ENCODE measurements at places on chromosomes 4 and X. TPM values are rescaled to one million over a fixed set of nuclear protein-coding genes. Genes with fewer than 3 reads are reported as not detected.
A peak's percentile ranks its signal among the peaks of the same experiment; 100 is the strongest.

The TMEM47 gene
- total RNA-seq = 37.0 TPM

The CXXC4 gene
- 3.3 TPM for total RNA-seq

DNA sequence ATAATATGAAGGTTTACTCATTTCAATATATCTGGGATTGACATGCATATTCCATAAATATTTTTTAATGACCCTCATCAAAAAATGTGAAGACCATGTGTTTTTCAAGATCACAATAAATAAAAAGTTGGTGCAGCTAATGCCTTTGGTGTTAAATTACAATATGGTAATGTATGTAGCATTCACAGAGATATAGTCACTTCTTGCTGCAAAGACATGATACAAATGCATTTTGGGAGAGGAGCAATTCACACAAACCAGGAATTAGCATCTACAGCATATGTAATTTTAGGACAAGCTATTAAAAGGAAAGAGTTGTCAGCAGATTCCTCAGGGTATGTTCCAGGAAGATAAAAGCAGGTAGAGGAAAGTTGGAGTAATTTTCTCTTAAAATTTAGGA is 734.5 kb upstream of the HTR2C start:
- no peaks in the 10 kb centered on the region for H3K36me3 ChIP-seq
- no peak for DNase-seq
- H3K27me3 ChIP-seq = peaks cover 24% of the 10 kb centered on the region
- H3K4me1 ChIP-seq = no peaks in the 10 kb centered on the region

DNA sequence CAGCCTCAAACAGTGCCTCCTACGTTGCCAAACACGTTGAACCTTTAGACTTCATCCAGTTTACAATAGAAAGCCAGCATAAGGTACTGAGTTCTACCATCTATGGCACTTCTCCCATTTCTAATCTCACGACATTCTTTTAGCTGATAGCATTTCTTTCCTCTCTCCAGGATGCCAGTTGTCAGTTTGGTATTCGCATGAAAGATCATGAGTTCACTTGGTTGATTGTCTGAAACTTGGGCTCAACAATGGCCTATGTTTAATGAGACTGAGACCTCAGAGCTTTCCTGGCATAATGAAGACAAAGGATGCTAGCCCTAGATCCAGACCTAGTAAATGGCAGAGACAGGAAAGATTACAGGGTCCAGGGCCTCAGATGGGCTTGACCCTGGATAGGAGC is 69.2 kb upstream of the SPRY1 start:
- H3K36me3 ChIP-seq = no peaks in the 10 kb centered on the region
- no peak overlapping the region for H3K4me3 ChIP-seq
- DNase-seq = no peak
- H3K27me3 ChIP-seq = no peaks in the 10 kb centered on the region

GRCh38 chr4:139873111-139873860 is 207.7 kb downstream of the MGST2 start:
- H3K27me3 ChIP-seq = no peaks in the 10 kb centered on the region
- no peak overlapping the region for H3K27ac ChIP-seq
- DNase-seq = no peak
- no peaks in the 10 kb centered on the region for H3K4me1 ChIP-seq

The ENPEP gene
- total RNA-seq = 9.8 TPM

DNA sequence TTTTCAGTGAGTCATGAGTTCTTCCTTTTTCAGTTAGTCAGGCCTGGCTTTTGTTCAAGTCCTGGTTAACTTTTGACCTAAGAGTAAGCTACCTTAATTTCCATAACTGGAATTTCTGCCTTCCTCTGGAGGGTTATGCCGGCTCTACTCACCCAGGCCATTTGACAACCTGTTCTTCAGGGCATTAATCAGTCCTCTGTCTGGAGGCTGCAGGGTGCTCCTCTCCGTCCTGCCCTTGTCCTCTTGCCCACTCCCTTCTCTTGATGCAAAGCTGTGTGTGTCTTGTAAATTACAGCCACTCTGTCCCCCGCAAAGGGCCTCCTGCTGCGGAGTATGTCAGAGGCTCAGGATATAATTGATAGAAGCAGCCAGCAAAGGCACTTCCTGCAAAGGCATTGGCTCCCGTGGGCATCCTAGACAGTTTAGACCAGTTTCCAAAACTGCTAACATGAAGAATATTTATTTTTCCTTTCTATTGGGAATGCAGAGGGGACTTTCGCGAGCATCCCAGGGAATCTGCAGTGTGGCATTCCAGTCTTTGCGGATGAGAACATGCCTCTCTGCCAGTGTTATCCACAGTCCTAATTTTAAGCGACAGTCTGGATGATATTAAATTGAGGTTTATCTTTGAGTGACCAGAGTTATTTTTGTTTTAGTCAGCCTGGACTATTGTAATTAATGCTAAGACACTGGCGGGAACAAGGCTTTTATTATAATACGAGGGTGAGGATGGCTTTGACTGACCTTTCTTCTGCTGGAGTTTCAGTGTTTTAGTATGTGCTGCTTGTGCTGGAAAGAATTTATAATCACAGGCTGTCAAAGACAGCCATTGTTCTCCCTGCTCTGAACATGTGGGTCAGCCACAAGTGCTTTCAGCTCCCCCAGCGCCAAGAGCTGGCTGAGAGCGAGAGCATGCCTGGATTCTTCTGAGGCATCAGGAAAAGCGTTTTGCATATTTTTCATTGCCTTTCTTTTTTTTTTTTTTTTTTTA is 74.2 kb downstream of the LIMCH1 start:
- H3K27ac ChIP-seq = peak overlapping the region; percentile 70
- H3K4me1 ChIP-seq = no peaks in the 10 kb centered on the region
- no peak overlapping the region for H3K4me3 ChIP-seq
- H3K36me3 ChIP-seq = no peaks in the 10 kb centered on the region
- H3K27me3 ChIP-seq = no peaks in the 10 kb centered on the region

The VSIG4 gene
- 90.0 TPM for total RNA-seq

The DGKK gene
- not detected for total RNA-seq

DNA sequence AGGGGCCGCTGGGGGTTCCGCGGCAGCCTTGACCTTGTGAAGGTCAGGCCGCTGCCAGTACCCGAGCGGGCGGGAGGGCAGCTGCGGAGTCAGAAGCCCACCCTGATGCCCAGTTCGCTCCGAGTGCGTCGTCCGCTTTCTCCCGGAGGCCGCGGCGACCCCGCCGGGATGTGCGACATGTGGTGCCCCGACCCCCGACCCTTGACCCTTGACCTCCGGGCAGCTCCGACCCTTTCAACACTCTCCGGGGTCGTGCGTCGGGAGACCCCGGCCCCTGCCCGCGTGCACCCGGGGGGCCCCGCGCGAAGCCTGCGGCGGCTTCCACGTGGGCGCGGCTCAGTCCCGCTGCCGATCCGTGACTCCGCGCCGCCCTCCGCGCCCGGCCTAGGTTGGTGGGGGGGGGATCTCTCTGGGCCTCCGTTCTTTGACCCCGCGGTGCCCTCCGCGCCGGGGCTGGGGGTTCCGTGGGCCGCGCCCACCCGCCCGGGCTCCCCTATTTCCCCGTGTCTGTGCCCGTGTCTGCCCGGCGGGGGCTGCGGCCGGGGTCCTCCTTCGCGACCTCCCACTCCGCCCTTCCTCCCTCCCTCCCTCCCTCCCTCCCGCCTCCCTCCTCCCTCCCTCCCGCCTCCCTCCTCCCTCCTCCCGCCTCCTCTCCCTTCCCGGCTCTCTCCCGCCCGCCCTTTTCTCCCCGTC is 609 bp upstream of the SLC25A6 start:
- H3K4me3 ChIP-seq = peak overlapping the region; percentile 99
- H3K27ac ChIP-seq = peak overlapping the region; percentile 99
- H3K4me1 ChIP-seq = peaks cover 9% of the 10 kb centered on the region
- H3K27me3 ChIP-seq = no peaks in the 10 kb centered on the region
- DNase-seq = peak; percentile 67

GRCh38 chrX:1542994-1543725 is 6.2 kb upstream of the P2RY8 start:
- H3K4me1 ChIP-seq = no peaks in the 10 kb centered on the region
- no peak for DNase-seq
- H3K4me3 ChIP-seq = no peak overlapping the region
- no peaks in the 10 kb centered on the region for H3K36me3 ChIP-seq
- H3K27ac ChIP-seq = no peak overlapping the region

DNA sequence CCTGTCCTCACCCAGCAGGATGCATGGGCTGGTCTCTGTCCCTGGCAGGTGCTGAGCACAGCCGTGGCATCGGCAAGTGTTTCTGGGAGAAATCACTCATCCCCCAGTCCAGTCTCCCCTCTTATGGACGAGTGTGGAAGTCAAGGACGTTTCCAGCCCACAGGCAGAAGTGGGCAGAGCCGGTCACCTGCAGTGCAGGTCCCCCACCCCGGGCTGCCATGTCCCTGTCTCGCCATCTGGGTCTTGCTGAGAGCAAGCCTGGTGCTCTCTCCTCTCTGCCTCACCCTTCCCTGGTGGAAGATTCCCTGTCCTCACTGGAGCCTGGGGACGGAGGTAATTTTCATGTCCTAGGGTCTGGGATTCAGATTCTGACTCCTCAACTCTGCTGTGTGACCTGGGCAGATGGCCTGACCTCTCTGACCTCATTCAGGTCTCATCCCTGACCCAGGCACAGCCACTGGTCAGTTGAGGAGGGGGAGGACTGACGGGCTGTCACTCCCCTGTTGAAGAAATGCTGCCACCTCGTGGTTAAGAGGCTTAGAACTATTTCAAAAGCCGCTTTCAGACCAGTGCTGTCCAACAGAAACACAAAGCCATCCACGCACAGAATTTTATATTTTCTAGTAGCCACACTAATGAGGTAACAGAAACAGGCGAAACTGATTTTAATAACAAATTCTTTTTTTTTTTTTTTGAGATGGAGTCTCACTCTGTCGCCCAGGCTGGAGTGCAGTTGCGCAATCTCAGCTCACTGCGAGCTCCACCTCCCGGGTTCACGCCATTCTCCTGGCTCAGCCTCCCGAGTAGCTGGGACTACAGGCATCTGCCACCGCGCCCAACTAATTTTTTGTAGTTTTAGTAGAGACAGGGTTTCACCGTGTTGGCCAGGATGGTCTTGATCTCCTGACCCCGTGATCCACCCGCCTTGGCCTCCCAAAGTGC is 1.8 kb downstream of the CPZ start:
- no peaks in the 10 kb centered on the region for H3K4me1 ChIP-seq
- DNase-seq = peak; percentile 49
- peak overlapping the region; percentile 75 for H3K27ac ChIP-seq
- no peaks in the 10 kb centered on the region for H3K36me3 ChIP-seq

The FGF5 gene
- not detected for total RNA-seq

The MAD2L1 gene
- total RNA-seq = 3.2 TPM

DNA sequence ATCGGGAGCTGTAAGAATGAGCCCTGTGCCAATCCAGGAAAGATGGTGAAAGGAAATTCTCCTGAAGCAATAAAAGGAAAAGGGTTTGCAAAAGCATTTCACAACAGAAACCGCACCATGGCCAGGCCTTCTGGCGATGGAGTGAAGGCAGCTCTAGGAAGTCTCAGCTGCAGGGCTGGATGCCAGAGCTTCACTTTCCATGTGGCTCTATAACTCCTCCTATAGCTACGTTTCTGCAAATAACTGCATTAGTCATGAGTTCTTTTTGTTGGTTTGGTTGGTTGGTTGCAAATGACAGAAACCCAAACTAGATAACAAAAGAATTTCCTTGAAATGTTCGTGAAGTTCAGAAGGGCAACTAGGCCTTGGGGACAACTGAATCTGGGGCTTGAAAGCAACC is 84.6 kb downstream of the RELL1 start:
- no peak overlapping the region for H3K27ac ChIP-seq
- H3K27me3 ChIP-seq = no peaks in the 10 kb centered on the region
- no peak for DNase-seq
- H3K4me1 ChIP-seq = no peaks in the 10 kb centered on the region

GRCh38 chrX:41689711-41690110 is 938 bp downstream of the GPR34 start:
- no peaks in the 10 kb centered on the region for H3K4me1 ChIP-seq
- no peak overlapping the region for H3K4me3 ChIP-seq
- no peaks in the 10 kb centered on the region for H3K36me3 ChIP-seq

The SASH3 gene
- total RNA-seq = 6.6 TPM

- no peak overlapping the region for H3K27ac ChIP-seq
- H3K4me1 ChIP-seq = no peaks in the 10 kb centered on the region
- no peaks in the 10 kb centered on the region for H3K36me3 ChIP-seq
- no peak overlapping the region for H3K4me3 ChIP-seq
- H3K27me3 ChIP-seq = no peaks in the 10 kb centered on the region
Observed at GRCh38 chr4:119788349-119789266, 160.0 kb upstream of the PDE5A start.

The GYG2 gene
- total RNA-seq = 40.6 TPM

DNA sequence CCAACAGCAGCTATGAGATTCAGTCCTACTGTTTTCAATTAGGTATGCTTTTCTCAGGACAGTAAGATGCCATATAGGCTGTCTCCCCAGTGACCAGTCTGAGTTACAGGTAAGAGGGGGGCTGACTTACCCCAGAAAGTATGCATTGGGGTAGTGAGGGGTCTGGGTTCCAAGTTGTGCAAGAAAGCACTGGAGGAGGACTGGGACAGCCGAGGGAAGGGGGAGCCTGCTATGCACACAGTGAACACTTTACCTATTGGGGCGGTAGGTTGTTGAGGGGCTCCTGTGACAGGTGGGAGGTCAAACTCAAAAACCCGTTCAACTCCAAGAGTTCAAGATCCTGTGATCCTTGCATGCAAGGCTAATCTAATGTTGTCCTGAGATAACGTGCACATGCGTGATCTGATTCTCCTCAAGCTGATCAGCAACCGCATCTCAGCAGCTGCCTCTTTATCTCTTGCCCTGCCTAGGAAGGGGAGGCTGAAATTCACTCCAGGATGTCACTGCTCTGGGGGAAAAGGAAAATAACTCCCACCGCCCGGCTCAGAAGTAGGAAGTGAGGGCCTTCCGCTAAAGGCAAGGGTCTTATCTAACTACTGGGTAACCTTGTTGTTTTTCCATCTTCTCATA is 108.8 kb upstream of the KIT start:
- no peak for DNase-seq
- H3K36me3 ChIP-seq = no peaks in the 10 kb centered on the region
- no peaks in the 10 kb centered on the region for H3K27me3 ChIP-seq
- peaks cover 3% of the 10 kb centered on the region for H3K4me1 ChIP-seq
- no peak overlapping the region for H3K27ac ChIP-seq

- no peaks in the 10 kb centered on the region for H3K4me1 ChIP-seq
- no peaks in the 10 kb centered on the region for H3K36me3 ChIP-seq
- no peak overlapping the region for H3K4me3 ChIP-seq
- no peak for DNase-seq
- no peaks in the 10 kb centered on the region for H3K27me3 ChIP-seq
Observed at GRCh38 chr4:136526517-136526916, 1005.8 kb downstream of the PCDH18 start.

- H3K27me3 ChIP-seq = peaks cover 36% of the 10 kb centered on the region
- H3K36me3 ChIP-seq = no peaks in the 10 kb centered on the region
Observed at GRCh38 chrX:131837325-131837724, 185.8 kb upstream of the STK26 start.

DNA sequence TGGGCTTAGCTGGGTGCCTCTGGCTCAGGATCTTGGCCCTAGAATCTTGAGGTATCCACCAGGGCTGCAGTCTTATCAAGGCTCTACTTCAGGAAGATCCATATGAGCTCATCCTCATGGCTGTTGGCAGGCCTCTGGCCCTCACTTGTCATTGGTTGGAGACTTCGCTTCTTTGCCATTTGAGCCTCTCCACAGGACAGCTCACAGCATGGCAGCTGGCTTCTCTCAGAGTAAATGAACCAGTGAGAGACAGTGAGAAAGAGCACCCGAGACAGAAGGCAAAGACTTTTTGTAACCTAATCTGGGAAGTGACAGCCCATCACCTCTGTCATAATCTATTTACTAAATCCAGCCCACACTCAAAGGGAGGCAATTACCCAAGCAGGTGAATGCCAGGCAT is 236.8 kb downstream of the GPAT3 start:
- no peaks in the 10 kb centered on the region for H3K27me3 ChIP-seq
- no peaks in the 10 kb centered on the region for H3K4me1 ChIP-seq
- no peak overlapping the region for H3K4me3 ChIP-seq
- no peaks in the 10 kb centered on the region for H3K36me3 ChIP-seq
- no peak overlapping the region for H3K27ac ChIP-seq
